A549 treated with AZD2906 at 1 μM for 4 hours (cell line): ENCODE measurements at places on chromosomes 6 and 20. TPM values are rescaled to one million over a fixed set of nuclear protein-coding genes. Genes with fewer than 3 reads are reported as not detected.

TRIM31 gene
- total RNA-seq: 0.58 to 0.82 TPM (median 0.72 TPM) in 5 replicates

C6orf58 gene
- 0.07 to 0.18 TPM (median 0.13 TPM) in 5 replicates for total RNA-seq

DNAH8 gene
- total RNA-seq: not detected in 5 replicates

C20orf141 gene
- 0.23 to 0.49 TPM (median 0.31 TPM) in 4 of 5 replicates, not detected in the other for total RNA-seq

ACTL10 gene
- not detected in 5 replicates for total RNA-seq

DUSP15 gene
- total RNA-seq: 0.75 to 1.1 TPM (median 0.94 TPM) in 5 replicates

TCP11 gene
- not detected in 5 replicates for total RNA-seq

FOXA2 gene
- 13.0 to 20.1 TPM (median 17.9 TPM) in 5 replicates for total RNA-seq

DOK5 gene
- not detected in 5 replicates for total RNA-seq

ELOVL4 gene
- total RNA-seq: 1.4 to 1.7 TPM (median 1.6 TPM) in 5 replicates

BFSP1 gene
- 3.7 to 4.2 TPM (median 4.0 TPM) in 5 replicates for total RNA-seq

RNASET2 gene
- 13.2 to 17.4 TPM (median 14.7 TPM) in 5 replicates for total RNA-seq

SLC17A2 gene
- total RNA-seq: not detected in 5 replicates

CRISP2 gene
- total RNA-seq: not detected in 5 replicates

GPR6 gene
- not detected in 5 replicates for total RNA-seq

CST2 gene
- 0.84 to 1.6 TPM (median 1.4 TPM) in 5 replicates for total RNA-seq

TULP1 gene
- not detected in 5 replicates for total RNA-seq

ETV7 gene
- 0.08 to 0.20 TPM (median 0.13 TPM) in 4 of 5 replicates, not detected in the other for total RNA-seq

ASCC3 gene
- 14.9 to 18.5 TPM (median 15.5 TPM) in 5 replicates for total RNA-seq

DDO gene
- total RNA-seq: 0.06 to 0.14 TPM (median 0.11 TPM) in 4 of 5 replicates, not detected in the other

LY6G6C gene
- total RNA-seq: 0.08 to 0.14 TPM (median 0.09 TPM) in 3 of 5 replicates, not detected in the others

CAGE1 gene
- 0.02 to 0.03 TPM in 2 of 5 replicates, not detected in the others for total RNA-seq

HEY2 gene
- total RNA-seq: 0.03 to 0.10 TPM (median 0.05 TPM) in 4 of 5 replicates, not detected in the other

PRSS35 gene
- 0.06 to 0.14 TPM (median 0.06 TPM) in 5 replicates for total RNA-seq

SLC16A10 gene
- 0.34 to 0.78 TPM (median 0.76 TPM) in 5 replicates for total RNA-seq

PTGIS gene
- 0.01 to 0.03 TPM (median 0.02 TPM) in 4 of 5 replicates, not detected in the other for total RNA-seq

OR12D3 gene
- not detected in 5 replicates for total RNA-seq

RBL1 gene
- 8.5 to 11.8 TPM (median 9.5 TPM) in 5 replicates for total RNA-seq

TREML2 gene
- not detected in 5 replicates for total RNA-seq

SAMD5 gene
- 0.37 to 0.55 TPM (median 0.49 TPM) in 5 replicates for total RNA-seq

GATA5 gene
- 0.38 to 0.89 TPM (median 0.75 TPM) in 5 replicates for total RNA-seq

CFAP61 gene
- 0.26 to 0.47 TPM (median 0.44 TPM) in 5 replicates for total RNA-seq

APOBEC2 gene
- not detected in 5 replicates for total RNA-seq

CYP39A1 gene
- total RNA-seq: 0.03 to 0.07 TPM in 2 of 5 replicates, not detected in the others

MCUR1 gene
- total RNA-seq: 9.0 to 15.2 TPM (median 13.4 TPM) in 5 replicates

FKBP1C gene
- total RNA-seq: 2.0 to 2.3 TPM (median 2.1 TPM) in 5 replicates

BMP6 gene
- total RNA-seq: 14.2 to 19.0 TPM (median 18.0 TPM) in 5 replicates

TNF gene
- 0.07 to 0.08 TPM in 2 of 5 replicates, not detected in the others for total RNA-seq

PHACTR3 gene
- total RNA-seq: 0.37 to 0.52 TPM (median 0.45 TPM) in 5 replicates

C6orf141 gene
- 7.0 to 8.7 TPM (median 8.7 TPM) in 5 replicates for total RNA-seq

COL11A2 gene
- 0.31 to 0.92 TPM (median 0.81 TPM) in 5 replicates for total RNA-seq

RBPJL gene
- not detected in 5 replicates for total RNA-seq

FAM209A gene
- 0.17 to 0.39 TPM (median 0.25 TPM) in 5 replicates for total RNA-seq

GSTA1 gene
- total RNA-seq: 0.07 TPM in 1 of 5 replicates, not detected in the others
